Activated naive CD8-positive, alpha-beta T cell treated with anti-CD3 and anti-CD28 coated beads, Interleukin-2, amount 10 ng/mL, durations not matched to agents 7 days and 5 days (primary cell): ENCODE measurements at places on chromosomes 4 and X.
A peak's percentile ranks its signal among the peaks of the same experiment; 100 is the strongest.

GRCh38 chrX:31128855-31129254 is 57.0 kb upstream of the FTHL17 start:
- no peak for DNase-seq

- no peak for DNase-seq
Observed at GRCh38 chr4:105058177-105058812, 88.4 kb upstream of the TET2 start.

GRCh38 chr4:166675411-166675810 is 558.9 kb downstream of the SPOCK3 start:
- no peak for DNase-seq

DNA sequence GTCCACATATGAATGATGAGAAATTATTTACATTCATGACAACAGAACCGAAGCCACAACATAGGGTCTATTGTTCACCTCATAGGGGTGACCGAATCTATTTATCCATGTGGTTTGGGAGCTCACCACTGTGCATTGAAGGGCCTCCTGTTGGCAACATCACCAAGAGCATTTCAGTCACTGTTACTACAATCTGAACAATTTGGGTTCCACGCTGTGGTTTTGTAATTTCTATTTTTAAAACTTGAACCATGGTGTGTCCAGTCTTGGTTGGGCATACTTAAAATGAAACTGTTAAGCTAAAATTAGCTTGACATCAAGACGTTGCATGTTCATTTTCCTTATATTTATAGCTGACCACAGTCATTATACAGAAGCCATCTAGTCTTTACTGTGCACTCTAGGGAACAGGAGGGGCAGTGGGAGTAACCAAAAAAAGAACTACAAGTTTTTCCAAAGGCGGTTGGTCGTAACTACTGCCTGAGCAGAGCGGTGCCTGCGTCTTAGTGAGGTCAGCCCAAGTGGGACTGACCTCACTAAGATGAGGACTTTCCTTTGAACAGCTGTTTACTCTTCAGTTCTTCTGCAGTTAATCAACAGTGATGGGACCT is 192.1 kb downstream of the SPRY1 start:
- no peak for DNase-seq

GRCh38 chr4:48904541-48905142 is 1.9 kb downstream of the OCIAD2 start:
- DNase-seq, result no peak

DNA sequence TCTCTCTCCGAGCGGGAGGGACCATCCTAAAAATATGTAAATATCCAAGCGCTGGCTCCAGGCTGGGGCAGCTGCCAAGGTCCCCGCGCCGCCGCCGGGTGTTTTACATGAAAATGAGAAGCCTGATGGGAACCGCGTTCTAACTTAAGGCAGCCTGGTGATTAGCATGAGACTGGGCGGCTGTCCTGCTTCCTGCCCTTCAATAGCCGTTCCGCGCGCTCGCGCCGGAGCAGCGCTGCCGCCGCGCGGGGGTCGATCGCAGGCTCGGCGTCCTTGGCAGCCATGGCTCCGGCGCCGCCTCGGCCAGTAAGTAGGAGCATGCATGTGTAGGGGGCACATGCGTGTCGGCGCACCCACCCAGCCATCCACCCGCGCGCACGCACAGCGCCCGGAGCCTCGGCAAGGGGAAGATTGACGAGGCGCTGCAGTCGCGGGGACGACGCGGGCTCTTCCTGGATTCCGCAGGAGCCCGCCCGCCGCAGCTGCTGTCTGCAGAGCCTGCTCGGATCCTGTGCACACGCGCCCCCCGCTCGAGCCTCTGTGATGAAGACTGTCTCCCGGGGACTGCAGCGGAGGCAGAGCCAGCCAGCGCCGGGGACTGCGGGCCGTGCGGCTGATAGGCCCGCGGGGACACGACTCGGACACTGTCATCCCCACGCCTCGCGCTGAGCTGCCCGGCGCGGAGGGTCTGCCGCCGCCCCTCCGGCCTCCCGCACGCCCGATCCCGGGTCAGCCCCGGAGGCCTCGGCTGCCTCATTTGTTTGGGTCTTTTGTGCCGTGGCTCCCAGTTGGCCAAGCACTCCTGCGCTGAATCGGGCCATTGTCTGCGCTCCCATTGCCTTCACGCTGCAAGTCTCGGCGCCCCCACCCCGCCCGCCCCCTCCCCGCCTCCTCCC is 734 bp downstream of the STOX2 start:
- DNase-seq, result peak; percentile 42

DNA sequence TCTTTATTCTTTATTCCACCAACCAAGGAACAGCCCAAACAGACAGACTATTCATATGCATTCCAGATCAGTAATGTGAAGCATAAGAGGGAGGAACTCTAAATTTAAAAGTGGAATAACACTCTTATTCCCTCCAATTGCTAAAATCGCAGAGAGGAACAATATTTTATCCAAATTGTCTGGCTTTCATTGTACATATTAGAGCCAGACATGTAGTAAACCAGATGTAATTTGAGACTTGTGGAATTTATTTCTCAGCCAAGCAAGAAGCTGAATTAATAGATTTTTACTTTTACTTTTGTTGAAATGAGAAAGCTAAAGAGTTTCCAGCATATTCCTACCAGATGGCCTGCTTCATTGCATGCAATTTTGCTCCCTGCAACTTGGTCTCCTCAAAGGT is 674.6 kb upstream of the SLIT2 start:
- no peak for DNase-seq

DNA sequence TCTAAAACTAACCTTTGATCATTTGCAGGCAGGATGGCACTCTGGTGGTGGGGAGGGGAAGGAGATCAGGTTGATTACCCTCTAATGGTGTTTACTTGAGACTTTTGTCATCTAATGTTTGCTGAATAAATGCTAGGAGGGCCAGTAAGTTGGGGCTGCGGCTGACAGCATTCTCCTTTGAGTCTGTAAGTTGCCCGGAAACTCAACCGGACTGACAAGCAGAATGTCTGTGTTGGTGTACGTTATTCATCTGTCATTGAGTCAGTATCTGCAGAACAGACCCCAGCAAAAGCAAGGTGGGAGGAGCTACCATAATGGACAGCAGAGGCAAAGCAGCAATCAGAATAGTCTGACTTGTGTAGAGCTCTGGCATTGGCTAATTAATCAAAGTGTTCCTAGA is 1210.6 kb upstream of the PABPC4L start:
- no peak for DNase-seq

DNA sequence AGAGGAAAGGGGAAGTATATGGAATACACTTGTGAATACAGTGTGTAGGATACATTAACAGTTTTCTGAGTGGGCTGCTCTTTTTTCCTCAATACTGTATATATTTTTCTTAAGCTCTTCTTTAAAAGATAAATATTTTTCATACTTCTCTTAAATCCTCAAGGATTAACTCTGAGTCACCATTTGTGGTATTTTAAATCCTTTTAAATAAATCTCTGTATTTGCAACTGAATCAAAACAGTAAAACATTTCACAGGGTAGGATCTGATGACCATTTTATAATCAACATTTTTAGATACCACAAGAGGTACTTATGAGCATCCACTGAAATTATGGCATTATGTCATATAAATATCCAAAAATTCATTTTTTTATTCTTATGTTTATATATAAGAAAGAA is 87.6 kb downstream of the GAB1 start:
- no peak for DNase-seq

DNA sequence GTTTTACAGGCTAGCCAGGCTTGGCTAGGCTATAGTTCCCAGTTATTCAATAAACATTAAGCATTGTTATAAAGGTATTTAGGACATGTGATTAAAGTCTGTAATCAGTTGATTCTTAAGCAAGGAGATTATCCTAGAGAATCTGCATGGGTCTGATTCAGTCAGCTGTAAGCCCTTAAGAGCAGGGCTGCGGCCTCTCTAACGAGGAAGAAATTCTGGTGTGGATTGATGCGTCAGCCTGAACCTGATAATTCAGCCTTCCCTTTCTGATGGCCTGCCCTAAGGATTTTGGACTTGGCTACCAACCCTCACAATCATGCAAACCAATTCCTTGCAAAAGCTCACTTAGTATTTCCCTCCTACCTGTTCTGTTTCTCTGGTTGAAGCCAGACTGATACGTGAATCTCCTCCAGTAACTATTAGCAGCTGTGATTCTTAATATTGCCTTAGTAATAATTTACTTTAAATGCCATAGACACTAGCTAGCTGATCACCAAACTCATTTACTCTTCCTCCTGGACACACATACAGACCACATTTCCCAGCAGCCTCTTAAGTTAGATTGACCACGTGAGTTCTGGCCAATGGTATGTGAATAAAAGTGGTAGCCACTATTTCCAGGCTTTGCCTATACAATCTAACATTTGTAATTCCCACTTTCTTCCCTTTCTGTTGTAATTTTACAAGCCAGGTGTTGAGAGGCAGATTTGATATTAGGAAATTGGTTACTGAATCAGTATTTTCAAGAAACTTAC is 678.0 kb upstream of the INTU start:
- DNase-seq, result no peak

GRCh38 chr4:99088023-99088449 is 552 bp downstream of the ADH5 start:
- DNase-seq, result no peak

DNA sequence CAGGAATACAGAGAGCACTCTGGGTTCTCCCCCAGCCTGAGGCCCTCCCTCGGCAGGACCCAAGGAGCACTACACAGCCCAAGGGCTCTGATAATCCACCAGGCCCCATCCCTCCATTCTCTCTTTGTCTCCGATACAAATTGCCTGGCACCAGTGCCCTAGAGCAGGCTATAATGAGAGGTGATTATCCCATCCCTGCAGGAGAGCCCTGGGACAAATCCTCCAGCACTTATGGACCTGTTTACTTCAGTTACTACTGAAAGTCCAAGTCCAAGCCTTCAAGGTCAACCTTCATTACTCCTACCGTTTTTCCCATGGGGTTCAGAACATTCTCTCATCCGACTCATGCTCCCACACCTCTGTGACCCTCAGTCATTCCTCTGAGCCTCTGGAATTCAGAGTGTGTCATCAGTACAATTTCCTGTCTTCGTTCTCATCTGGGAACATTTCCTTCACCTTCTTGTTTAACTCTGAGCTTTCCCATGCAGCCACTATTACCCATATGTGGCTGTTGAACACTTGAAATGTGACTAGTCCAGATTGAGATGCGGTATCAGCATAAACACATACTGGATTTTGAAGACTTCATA is 299.0 kb downstream of the RAPGEF2 start:
- DNase-seq, result no peak

GRCh38 chr4:6021831-6022606 is 3.8 kb upstream of the C4orf50 start:
- no peak for DNase-seq

GRCh38 chrX:17495052-17495451 is 120.1 kb downstream of the NHS start:
- no peak for DNase-seq

DNA sequence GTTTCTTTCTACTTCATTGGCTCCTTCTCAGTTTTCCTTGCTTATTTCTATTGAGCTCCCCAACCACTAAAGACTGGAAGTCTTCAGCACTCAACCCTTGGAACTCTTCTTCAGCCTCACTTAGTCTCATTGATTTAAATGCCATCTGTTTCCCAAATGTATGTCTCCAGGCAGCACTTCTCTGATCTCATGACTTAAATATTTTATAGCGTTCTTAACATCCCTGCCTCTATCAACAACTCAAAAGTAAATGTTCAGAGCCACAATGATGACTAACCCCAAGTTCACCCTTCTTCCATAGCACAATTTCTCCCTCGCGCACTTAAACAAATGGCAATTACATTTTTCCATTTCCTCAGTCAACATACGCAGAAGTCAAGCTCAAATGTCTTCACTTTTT is 1393.3 kb downstream of the ARAP2 start:
- DNase-seq, result no peak

DNA sequence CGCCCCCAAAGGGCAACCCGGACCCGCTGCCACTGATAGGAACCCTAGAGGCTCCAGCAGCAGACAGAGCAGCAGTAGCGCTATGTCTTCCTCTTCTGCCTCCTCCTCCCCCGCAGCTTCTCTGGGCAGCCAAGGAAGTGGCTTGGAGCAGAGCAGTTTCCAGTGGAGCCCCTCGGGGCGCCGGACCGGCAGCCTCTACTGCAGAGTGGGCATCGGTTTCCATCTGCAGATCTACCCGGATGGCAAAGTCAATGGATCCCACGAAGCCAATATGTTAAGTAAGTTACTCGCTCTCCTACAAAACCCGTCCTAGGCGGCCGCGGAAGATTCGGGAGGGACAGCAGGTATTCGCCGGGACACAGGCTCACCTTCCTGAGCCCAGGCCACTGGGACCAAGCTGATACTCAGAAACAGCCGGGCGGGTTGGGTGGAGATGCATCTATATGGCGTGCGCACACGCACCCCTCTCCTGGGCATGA is 477 bp downstream of the FGF5 start:
- no peak for DNase-seq

GRCh38 chr4:124090021-124090420 is 622.5 kb downstream of the ANKRD50 start:
- DNase-seq, result no peak

- DNase-seq, result no peak
Observed at GRCh38 chrX:13923845-13924244, 105.8 kb downstream of the GEMIN8 start.

GRCh38 chrX:54980334-54980733 is 13.7 kb downstream of the PFKFB1 start:
- no peak for DNase-seq

- DNase-seq, result no peak
Observed at GRCh38 chrX:118337687-118338086, 8.2 kb upstream of the WDR44 start.

- DNase-seq, result no peak
Observed at GRCh38 chrX:42616981-42617380, 161.0 kb downstream of the PPP1R2C start.

DNA sequence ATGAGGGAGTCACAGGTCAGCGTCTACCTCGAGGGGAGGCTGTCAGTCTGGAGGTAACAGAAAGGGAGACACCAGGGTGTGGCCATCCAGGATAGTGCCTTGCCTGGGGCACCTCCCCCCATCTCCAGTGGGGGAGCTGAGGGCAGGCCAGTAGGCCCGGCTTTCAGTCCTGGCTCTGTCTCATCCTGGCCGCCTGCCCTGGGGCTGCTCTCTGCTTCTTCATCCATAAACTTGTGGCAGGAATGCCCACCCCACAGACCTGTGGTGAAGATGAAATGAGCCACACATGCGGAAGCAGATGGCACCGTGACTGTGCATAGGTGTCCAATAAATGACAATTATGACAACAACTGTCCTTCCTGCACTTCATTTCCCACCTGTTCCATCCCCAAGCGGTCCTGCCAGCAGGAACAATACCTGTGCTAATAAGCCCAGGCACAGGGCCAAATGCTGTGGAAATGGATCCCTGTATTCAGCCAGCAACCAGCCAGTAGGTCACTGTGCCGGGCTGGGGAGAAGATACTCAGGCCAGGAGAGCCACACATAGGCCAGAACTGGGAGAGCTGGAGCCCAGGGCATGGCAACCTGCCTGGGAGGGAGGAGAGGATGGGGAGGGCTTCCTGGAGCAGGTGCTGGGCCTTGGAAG is 30.2 kb downstream of the TRO start:
- no peak for DNase-seq

GRCh38 chrX:81957900-81958545 is 756.1 kb downstream of the SH3BGRL start:
- DNase-seq, result no peak

DNA sequence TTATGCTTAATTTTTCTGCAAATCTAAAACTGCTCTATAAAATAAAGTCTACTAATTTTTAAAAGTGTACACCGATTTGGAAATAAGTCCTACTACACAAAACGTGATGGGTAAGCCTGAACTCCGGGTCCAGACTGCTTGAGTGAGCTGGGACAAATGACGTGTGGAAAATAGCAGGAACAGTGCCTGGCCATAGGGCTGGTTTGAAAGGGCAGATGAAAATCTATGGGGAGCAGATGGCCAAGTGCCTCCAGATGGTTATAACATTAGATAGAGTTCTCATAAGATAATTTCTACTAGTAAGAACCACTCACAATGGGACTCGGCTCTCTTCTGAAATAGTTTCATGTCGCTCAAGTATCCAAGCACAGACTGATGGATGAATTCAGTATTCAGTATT is 52.5 kb downstream of the F11 start:
- no peak for DNase-seq
